SHP77 treated with DMSO at 0.1 percent for 48 hours (cell line): ENCODE measurements at places on chromosomes 5 and 9.

DNA sequence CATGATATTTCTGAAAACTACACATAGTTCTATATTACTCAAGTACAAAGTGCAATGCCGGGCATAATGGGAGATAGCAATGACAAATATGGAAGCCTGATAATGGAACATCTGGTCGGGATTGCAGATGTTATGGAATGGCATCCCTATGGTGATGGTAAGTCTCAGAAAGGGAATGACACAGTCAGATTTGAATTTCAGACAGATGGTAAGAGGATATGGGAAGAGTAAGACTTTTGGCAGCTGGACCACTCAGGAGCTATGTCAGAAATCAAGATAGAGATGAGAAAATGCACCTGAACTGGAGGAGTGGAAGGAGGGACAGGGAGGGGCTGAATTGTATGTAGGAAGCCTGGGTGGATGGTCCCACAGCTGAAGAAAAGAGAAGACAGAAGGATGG, 200.0 kb downstream of the DTWD2 start:
- no peak for DNase-seq

GRCh38 chr5:117065800-117066199, 491.2 kb upstream of the SEMA6A start:
- DNase-seq = no peak

DNA sequence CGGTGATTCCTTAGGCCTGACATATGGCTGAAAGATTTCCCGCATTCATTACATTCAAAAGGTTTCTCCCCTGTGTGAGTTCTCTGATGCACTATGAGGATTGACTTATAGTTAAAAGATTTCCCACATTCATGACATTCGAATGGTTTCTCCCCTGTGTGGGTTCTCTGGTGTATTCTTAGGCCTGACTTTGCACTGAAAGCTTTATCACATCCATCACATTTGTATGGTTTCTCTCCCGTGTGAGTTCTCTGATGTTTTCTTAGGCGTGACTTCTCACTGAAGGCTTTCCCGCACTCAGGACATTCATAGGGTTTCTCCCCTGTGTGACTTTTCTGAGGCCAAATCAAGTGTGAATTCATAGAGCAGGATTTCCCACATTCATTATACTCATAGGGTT, 35.8 kb downstream of the ZNF782 start:
- DNase-seq = no peak

GRCh38 chr9:20781092-20781491, 97.0 kb downstream of the FOCAD start:
- DNase-seq = no peak

- no peak for DNase-seq
Measured at GRCh38 chr9:706073-706472, 135.4 kb upstream of the DMRT1 start.

DNA sequence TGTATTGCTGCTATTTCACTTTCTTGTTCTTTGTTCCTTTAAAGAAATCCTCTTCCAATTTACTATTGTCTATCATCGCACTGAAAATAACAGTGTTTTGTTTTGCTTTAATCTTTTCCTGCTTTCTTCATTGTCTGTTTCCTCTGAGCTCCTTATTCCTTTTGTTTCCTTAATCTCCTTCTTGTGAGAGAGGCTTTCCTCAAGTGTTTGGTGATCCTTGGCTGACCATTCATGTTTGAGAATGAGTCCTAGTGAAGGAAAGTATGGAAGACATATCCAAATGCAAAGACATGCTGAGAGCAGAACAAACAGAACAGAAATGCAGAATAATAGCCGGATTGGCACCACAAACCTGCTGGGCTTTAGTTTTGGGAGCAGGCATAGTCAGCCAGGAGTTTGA, 42.0 kb upstream of the ENTREP1 start:
- no peak for DNase-seq

DNA sequence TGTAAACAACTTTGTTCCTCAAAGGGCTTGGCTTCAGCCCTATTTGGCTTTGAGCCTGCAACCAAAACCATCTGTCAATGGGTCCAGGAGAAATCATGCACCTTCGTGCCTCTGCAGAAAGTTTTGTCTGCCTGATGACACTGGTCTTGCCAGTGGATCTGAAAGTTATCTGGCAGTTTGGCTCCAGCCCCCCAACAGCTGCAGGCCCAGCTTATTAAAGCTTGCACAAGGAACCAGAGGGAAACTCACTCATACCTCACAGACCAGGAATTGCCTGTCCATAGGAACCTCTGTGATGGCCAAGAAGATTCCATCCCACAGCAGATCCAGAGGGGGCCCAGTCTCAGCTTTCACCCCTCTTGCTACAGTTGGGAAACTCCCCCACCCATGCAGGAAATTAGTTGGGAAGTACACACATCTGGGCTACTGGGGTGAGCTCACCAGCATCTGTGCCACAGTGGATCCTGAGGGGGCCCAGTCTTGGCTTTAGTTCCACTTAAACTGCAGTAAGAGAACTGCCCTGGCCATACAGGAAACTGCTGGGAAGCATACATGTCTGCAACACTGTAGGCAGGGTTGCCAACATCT, 265.5 kb downstream of the GRIA1 start:
- no peak for DNase-seq

DNA sequence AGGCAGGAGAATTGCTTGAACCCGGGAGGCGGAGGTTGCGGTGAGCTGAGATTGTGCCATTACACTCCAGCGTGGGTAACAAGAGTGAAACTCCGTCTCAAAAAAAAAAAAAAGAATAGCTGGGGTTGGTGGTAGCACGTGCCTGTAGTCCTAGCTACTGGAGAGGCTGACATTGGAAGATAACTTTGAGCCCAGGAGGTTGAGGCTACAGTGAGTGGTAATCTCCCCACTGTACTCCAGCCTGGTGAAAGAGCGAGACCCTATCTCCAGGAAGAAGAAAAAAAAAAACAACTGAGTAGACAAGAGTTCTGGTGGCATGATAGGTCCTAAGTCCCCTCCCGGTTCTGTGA, 26.3 kb downstream of the GOLGA2 start:
- no peak for DNase-seq

GRCh38 chr5:71957292-71957898, 149.9 kb upstream of the MAP1B start:
- DNase-seq = no peak

DNA sequence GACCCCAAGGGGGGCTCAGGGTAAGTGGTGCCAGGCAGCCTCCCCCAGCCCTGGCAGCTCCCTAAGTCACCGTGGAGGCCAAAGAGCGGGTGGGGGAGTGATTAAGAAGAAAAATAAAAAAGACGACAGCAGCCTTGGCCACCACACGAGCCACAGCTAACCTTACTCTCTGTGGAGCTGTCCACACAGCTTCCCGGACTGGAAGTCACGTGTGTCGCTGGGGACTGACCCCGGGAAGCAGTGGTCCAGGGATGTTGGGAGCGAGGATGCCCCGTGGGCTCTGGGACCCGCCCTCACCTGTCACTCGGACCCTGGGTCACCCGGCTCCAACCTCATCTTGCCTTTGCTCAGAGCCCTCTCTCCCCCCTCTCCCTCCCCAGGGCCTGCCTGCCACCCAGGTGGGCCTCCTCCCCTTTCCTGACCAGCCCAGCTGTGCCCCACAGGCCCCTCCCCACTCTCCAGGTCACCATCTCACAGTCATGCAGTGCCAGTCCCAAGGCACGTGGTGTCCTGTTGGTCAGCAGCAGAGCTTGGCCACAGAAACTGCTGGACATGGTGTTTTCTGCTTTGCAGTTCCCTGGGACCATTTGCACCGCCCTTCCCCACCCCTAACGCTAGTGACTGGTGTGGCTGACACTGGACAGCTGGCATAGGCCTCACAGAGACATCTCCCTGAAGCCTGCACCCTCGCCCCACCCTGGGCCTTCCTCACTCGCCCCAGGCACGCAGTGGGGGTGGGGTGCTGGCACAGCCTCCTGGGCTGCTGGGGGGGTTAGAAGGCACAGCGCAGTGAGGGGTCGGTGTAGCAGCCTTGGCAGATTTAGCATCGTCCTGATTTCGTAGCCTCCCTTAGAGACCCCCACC, 9.8 kb upstream of the EXOC3 start:
- no peak for DNase-seq

DNA sequence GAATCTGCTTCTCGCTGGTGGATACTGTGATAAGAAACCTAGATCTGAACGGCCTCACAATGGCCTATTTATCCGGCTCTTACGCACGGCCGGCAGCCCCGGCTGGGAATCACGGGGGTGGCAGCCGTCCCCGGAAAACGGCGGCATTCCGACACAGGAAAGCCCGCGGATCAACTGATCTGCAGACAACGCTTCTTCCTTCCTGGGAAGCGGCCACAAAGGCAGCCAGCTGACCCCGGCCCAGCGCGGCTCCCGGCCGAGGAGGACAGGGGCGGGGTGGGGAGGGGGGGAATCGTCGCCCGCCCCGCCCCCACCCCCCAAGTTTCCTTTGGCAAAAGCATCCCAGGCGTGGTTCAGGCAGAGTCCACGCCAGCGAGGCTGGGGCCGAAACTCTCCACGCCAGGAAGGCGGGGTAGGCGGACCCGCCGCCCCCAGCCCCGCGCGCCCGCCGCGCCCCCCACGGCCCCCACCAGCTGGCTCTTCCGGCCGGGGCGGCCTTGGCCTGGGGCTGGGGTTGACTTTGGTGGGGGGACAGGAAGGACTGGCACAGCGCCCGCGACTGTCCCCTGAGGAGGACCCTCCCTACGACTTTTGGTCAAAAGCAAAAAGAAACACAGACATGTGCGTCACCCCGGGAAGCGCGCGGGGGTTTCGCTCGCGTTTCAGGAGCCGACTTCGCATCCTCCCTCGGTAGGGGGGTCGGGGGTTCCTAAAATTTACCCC, 247.7 kb upstream of the ANKRD55 start:
- DNase-seq = no peak
